ENCODE measurements at places on chromosomes 5 and 9.

- no peak for DNase-seq
These were observed 44.9 kb downstream of the PFDN1 start for GRCh38 chr5:140258016-140258415.

- DNase-seq, result no peak
These were observed 482 bp downstream of the NFIB start for GRCh38 chr9:14313378-14313940.

DNA sequence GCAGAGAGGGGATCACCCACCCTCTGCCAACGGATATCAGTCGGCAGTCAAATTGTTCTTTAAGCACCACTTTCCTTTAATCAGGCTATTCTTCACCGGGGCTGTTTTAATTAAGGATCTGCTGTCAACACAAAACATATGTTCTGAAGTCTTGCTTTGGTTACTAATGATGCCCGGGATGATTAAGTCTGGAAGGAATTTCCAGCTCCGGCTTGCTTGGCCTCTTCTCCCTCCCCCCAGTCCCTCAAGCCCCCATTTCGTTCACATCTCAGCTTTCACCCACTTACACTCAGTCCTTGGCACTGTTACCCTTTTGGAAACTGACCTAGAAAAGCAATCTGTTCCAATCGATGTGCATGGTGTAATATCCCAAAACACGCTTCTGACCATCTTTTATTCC lies 74.7 kb downstream of the MSX2 start:
- DNase-seq, result no peak

GRCh38 chr5:114416254-114416653 lies 54.4 kb downstream of the KCNN2 start:
- DNase-seq, result no peak

- no peak for DNase-seq
These were observed 176.8 kb downstream of the MELK start for GRCh38 chr9:36749461-36749860.

- DNase-seq, result no peak
These were observed 90.6 kb downstream of the RALGPS1 start for GRCh38 chr9:127004946-127005769.

- DNase-seq, result peak; percentile 78
These were observed at the start of gene TLR4 for GRCh38 chr9:117704024-117704575. TSS of gene TLR4 (plus strand) at chr9:117704403. CDS start at chr9:117704473, 70 bp downstream.

DNA sequence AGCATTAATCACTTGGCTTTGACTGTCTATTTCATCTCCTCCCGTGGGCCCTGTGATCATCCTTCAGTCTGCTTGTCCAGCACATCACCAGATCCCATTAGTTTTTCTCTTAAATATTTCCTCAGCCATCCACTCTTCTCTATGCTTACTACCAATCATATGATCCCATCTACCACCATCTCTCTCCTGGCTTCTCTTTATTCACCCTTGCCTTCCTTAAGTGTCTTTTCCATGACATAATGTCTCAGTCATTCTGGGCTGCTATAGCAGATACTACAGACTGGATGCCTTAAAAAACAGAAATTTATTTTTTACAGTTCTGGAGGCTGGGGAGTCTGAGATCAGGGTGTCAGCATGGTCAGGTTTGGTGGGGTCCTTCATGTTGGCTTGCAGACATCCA lies 208.4 kb upstream of the PPP1R2B start:
- DNase-seq, result no peak

- no peak for DNase-seq
These were observed 174.3 kb downstream of the TRPM3 start for GRCh38 chr9:70947086-70947485.

- DNase-seq, result no peak
These were observed 1.4 kb downstream of the ADAMTS12 start for GRCh38 chr5:33890131-33891032.

- DNase-seq, result peak; percentile 57
These were observed 40.5 kb upstream of the NEURL1B start for GRCh38 chr5:172600571-172600970.

- peak; percentile 14 for DNase-seq
These were observed 709 bp downstream of the WHRN start for GRCh38 chr9:114504341-114505186.

DNA sequence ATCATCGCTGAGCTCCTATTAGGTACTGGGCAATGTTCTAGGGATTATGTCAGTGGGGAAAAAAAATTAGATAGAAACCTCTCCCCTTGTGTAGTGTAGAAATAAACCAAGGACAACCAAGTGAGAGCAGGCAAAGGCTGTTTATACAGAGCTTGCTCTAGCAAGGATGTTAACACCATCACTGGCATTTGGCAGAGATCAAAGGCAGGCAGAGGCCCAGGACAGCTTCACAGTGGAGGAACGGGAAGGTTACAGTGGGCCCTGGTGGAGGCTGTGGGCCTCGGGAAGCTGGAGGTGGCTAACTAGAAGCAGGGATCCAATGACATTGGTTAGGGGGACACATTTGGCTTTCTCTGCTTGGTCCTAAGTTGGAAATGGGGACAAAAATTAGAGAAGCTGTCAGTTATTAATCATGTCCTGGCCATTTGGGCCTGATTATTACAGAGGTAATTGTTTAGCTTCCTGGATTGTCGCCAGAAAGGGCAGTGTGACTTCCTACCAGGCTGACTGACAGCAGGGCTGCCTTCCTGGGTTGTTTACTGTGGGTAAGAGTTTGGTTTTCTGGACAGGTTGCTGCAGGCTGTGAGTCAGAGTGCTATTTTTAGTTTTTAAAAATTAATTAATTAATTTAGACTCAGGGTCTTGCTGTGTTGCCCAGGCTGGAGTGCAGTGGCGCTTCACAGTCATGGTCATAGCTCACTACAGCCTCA lies 259.3 kb downstream of the ROR2 start:
- DNase-seq, result no peak

GRCh38 chr5:102532123-102532522 lies 33.3 kb upstream of the SLCO6A1 start:
- peak; percentile 53 for DNase-seq

DNA sequence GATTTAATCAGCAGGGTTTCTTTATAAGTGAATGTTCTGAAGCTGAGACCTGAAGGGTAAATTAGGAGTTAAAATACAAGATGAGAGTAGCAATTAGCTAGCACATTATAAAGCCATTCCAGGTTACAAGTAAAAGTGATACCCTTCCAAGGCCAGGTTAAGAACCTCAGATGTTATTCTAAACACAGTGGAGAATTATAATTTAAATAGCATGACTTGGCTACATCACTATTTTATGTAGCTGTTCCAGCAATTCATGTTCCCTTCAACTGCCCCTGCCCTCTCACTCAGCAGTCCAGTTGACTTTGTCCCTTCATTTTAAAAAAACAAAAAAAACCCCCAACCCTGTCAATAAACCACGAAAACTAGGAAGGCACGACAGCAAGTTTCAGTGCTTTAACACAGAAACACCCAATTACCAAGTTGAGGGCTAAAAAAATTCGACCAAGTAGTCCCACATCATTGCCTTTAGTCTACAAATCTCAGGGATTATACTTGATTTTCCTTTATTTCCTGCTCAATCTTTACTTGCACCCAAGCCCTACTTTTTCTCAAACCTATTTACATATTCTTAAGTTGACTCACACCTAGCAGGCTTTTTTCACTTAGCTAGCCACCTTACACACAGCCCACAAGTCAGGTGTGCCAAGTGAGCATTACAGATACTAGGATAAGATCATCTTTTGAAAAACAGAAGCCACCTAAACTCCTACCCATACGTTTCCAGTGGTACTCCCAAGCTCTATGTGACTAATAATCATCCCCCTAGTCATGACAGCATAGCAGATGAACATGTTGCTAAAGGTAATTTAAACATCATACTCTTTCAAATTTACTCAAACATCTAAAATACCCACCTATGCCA lies 3.4 kb downstream of the RPL37 start:
- no peak for DNase-seq

DNA sequence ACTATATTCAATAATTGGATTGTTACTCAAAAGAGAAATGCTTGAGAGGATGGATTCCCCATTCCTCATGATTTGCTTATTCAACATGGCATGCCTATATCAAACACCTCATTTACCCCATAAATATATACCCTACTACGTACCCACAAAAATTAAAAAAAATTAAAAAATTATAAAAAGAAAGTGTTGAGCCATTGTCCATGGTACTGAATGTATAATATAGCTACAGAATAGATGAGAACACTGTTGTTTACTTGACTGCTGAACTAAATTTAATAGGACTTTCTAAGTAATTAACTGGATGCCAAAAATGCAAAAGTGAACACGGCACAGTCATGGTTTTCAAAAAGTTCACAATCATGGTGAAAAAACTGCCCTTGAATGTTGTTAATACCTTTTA lies 725.8 kb downstream of the KCTD16 start:
- no peak for DNase-seq

DNA sequence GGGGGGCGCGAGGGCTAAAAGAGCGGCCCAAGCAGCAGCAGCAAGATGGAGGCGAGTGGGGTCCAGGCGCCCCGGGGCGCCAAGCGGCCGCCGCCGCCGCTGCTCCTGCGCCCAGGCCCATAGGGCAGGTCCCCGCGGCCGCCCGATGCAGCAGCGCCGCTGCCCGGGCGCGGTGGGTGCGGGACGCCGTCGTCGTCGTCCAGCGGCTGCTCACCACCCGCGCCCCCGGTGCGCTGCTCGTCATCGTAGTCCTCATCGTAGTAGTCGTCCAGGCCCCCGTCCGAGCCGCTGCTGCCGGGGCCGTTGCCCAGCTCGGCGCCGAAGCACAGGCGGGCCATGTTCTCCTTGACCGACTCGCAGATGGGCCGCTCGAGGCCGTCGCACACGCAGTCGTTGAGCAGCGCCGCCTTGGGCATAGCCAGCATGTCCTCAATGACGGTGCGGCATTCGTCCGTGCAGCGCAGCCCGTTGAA lies 1.5 kb downstream of the GAS1 start:
- no peak for DNase-seq

DNA sequence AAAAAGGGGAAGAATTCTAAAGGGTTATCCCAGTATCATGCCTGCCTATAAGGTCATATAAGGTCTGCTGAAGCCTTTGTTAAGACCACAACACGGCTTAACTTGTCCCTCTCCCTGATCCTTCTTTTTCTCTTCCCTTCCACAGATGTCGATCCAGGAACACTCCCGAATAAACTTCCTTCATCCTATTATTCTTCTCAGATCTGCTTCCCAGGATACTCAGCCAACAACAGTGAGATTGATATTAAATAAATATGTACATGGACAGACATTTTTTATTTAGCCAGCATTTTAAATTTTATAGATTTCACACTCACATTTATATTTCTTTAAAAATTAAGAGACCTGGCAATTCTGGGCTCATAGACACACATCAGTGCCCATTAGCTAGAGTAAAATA lies 44.1 kb downstream of the DPYSL3 start:
- no peak for DNase-seq

- DNase-seq, result no peak
These were observed 25.3 kb downstream of the IRX2 start for GRCh38 chr5:2725980-2726765.

DNA sequence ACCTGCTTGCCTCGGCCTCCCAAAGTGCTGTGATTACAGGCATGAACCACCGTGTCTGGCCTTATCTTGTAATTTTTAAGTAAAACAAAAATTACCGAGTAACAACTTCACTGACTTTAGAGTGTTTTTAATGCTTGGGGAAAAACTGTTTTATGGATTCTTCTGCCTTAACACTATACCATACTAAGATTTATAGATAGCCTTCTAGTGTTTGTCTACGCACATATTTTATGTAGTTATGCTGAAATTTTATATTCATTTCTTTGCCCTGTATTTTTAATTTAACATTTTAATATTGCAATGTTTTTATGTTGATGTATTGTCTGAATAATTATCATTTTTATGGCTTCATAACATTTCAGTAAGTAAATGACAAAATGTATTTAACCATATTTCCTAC lies 96.4 kb upstream of the FTMT start:
- no peak for DNase-seq

DNA sequence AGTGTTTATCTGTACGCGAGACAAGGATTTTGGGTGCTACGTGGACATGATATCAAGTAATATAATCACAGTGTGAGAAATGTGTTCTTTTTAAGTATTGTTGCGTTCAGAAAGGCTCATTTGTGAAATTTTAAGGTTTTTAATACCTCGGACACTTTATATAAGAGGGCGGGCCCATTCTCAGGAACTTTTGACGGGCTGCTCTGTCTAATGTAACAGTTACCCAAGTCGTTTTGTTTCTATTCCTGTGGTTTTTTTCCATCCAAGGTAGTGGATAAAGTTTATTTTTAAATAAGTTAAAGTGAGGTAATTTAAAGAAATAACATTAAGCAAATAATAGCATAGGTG lies 525 bp downstream of the SRP19 start:
- DNase-seq, result no peak

DNA sequence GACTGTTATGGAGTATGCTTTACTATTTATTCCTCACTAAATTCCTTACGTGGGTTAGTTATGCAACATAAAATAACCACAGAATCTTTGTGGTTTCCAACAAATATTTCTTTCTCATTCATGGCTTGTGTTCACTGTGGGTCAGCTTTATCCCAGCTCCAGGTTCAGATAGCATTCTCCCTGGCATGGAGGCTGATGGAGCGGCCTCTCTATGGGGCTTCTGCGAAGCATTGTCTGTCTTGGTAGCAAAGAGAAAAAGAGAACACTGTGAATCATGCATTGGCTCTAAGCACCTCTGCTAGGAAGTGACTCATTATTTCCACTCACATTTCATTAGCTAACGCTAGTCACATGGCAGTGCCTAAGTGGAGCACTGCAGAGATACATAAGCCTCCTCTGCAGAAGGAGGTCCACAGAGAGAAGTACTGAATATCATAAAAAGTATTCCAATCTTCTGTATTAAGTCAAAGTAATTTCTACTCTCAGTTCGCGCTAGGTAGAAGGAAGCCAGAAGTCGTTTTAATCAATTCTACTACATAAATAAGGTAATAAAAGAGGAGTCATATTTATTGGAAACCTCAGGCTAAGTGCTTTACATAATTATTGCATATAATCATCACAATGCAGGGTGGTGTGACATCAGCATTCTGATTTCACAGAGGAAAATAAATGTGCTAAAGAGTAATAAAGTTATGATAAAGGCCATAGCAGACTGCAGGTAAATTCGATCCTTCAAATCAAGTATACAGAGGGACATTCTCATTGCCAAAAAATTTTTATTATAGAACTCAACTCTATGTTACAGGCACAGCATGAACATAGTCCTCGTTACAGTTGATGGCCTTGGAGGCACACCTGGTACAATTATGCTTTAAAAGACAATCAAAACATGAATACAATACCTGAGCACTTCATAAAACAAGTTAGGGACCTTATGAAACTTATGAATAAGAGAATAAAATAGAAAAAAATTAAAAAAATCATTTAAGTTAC lies 531.1 kb downstream of the CETN3 start:
- no peak for DNase-seq

DNA sequence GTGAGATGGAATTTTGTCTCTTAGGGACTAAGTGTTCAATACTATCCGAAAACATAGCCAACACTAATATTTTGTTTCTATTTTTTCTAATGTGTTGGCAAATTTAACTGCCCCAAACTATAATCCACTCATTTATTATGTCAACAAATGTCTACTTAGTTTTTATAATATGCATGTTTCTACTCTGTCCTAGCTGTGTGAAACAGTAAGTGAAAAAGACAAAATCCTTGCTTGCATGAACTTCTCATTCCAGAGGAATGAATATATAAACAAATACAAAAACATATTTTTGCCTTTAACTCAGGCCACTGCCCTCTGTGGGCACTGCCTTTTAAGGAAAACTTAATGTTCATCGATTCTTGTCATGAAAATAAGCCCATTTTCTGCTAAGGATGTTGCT lies 1275.4 kb upstream of the CDH18 start:
- no peak for DNase-seq

GRCh38 chr5:39117401-39117800 lies 43.2 kb upstream of the RICTOR start:
- no peak for DNase-seq

- no peak for DNase-seq
These were observed 49.2 kb upstream of the PTCH1 start for GRCh38 chr9:95565982-95566381.
